ENCODE measurements at places on chromosomes 1 and 21. TPM values are rescaled to one million over a fixed set of nuclear protein-coding genes. Genes with fewer than 3 reads are reported as not detected.

Gene FAM3B
- total RNA-seq: not detected

Gene MR1
- 40.0 TPM for total RNA-seq

- no peak for DNase-seq
These were observed 493.6 kb upstream of the USP24 start for GRCh38 chr1:55708781-55709180.

Gene GPR25
- 0.91 TPM for total RNA-seq

DNA sequence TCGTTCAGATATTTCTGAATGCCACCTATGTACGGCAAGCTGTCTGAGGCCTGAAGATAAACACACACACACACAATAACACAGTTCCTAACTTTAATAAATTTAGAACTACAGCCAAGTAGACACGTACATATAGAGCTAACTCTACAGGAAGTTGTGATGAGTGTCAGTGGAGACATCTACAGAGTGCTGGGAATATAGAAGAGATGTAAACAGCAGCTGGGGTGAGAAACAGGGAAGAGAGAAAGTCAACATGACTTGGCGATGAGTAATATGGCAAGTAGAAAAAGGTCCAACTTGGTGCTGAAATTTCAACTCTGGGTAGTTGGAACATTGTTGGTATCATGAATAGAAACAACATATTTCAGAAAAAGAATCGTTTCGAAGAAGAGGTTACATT is 206.5 kb downstream of the ZP4 start:
- DNase-seq: no peak

Gene TOR1AIP1
- total RNA-seq: 68.3 TPM

- DNase-seq: no peak
These were observed 433 bp downstream of the TIMM17A start for GRCh38 chr1:201955729-201956143.

Gene PTAFR
- total RNA-seq: 1.1 TPM

DNA sequence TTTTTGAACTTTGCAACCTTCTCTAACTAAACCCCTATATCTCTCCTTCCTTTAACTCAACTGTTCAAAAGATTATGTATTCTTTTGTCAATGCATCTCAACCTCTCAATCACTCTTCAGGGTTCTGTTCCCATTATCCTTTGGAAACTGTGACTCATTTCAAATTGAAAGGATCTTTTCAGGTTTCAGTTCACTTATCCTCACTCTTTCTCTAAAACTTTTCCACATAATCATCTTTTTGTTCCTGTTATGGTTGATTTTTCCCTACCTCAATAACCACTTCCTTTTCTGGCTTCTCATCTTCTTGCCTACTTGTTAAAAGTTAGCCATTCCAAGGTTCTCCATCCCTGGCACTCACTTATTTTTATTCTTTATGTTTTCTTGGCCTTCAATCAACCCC is 56.2 kb upstream of the NUF2 start:
- DNase-seq: no peak

- DNase-seq: no peak
These were observed 44.5 kb downstream of the ARHGEF16 start for GRCh38 chr1:3498986-3499385.

- DNase-seq: no peak
These were observed 3.0 kb upstream of the TMCC2 start for GRCh38 chr1:205224736-205225135.

- no peak for DNase-seq
These were observed 13.8 kb upstream of the ZBTB18 start for GRCh38 chr1:244037252-244037651.

Gene POU3F1
- 0.83 TPM for total RNA-seq

- no peak for DNase-seq
These were observed 89.3 kb downstream of the PAX7 start for GRCh38 chr1:18719786-18720451.

- no peak for DNase-seq
These were observed 528.6 kb downstream of the LTN1 start for GRCh38 chr21:28464095-28464494.

Gene PTPRU
- total RNA-seq: 0.54 TPM

DNA sequence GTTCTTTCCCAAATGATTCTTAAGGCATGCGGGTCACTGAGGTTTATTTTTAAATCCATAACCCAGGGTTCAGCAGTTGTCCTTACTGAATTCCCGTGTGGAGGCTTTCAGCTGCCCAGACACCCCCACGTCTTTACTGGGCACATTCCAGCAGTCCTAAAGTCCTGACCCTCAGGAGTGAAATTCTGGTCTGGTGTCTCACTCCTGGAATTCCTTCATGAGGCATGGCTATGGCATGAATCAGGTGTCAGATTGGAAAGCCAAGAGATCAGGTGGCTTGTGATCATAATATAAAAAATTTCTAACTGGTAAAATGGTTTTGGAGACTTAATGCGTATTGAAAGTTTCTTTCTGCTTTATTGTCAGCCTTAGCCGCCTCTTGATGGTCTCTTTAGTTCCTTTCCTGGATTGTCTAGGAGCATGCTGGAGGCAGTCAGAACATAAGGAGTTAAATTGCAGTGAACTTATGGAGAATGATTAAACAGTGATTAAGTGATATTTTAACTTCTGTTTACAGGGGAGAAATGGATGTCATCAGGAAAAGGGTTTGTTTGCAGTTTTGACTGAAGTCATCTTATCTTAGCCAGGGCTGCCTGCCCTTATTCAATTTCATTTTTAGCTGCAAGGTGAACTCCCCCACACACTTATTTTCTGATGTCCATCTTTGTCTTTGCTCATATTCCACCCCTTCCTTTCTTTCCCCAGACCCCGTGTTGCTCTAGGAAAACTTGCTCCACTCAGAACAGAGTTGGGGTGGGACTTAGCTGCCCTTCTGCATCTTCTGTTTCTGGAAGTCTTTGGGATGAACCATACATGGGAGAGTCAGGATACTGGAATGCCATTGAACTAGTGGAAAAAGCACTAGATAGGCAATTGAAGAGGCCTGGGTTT is 25.7 kb upstream of the MACF1 start:
- no peak for DNase-seq

GRCh38 chr1:39757501-39757900 is 13.6 kb downstream of the OXCT2 start:
- DNase-seq: no peak

DNA sequence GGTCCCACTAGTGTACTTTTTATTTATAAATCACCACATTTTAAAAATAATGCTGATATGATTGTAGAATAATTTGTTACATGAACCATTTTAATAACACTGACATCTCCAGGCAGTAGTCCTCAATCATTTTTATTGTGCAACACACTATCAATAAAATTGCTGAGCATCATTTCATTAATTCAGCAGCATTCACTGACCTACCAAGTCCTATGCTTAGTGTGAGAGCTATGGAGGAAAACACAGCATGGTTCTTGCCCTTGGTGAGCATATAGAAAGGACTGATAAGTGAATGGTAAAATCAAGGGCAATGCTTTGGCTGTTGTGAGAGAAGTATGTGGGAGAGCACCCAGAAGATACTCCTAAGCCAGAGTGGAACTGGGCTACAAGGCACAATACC is 119.7 kb downstream of the KCNT2 start:
- no peak for DNase-seq

DNA sequence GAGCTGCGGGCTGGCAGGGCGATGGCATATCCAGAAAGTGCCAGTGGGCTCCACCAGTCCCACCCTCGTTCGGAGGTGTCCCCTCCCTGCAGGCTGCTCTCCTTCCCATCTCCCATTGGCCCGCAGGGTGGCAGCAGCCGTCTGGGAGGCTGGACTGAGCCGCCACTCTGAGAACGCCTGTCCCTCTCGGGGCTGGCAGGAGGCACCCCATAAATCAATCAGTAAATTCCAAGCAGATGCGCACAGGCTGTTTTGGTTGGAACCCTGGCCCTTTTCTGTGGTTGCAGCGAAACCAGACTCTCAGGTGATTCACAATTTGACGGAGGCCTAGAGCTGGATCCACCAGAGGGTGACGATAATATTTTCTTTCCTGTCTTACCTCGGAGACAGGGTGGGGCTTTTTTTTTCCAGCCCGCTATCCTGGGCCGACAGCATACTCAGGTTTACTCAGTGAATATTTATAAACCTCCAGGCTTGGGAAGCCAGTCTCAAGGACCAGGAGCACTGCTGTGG is 99.7 kb downstream of the GLIS1 start:
- peak; percentile 19 for DNase-seq

- no peak for DNase-seq
These were observed 26.8 kb upstream of the CADM3 start for GRCh38 chr1:159144571-159144970.

Gene CHODL
- 0.31 TPM for total RNA-seq

Gene ORC1
- 25.6 TPM for total RNA-seq

DNA sequence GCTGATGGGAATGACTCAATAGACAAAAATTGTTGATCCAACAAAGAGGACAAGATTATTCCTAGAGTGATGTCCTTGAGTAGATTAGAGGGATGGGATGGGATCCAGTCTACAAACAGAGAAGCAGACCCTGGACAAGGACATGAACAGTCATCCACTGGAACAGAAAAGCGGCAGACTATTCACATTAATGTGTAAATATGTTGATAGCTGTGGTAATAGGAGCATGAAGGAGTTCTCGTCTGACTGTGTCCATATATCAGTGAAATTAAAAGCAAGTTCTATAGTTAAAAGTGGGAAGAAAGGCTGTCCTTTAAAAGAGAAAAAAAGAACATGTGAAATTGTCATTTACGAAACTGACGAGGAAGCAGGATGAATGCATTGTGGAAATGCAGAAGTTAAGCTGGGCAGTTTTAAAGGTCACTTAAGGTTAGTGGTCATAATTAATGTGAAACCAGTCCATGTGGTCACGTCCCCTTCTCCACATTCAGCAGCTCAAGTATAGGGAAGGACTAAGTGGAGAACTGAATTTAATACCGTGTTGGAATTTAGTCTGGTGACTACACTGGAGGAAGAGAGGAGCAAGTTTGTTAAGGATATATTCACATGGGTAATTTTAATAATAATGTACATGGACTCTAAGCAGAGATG is 62.1 kb downstream of the PIK3R3 start:
- no peak for DNase-seq

GRCh38 chr1:63690966-63691700 is 82.7 kb upstream of the ROR1 start:
- no peak for DNase-seq

- DNase-seq: no peak
These were observed 10.1 kb downstream of the RBP7 start for GRCh38 chr1:10007169-10007568.

DNA sequence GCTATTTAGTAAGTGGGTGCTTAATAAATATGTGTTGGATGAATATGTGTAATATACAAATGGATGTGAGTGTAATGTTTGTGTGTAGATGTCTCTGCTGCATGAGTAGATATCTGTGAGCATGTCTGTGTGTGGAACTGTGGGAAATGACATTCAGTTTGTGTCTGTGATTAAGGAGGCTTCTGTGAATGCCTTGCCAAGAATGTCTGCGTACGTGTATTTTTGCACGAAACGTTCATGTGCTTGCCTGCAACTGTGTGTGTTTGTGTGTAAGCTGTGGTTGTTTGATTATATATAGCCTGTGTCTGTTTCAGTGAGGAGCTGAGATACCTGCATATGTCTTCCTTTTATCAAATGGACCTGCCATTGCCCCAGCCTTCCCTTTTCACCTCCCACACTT is 13.8 kb downstream of the DMBX1 start:
- no peak for DNase-seq

GRCh38 chr1:214377485-214377884 is 96.5 kb downstream of the SMYD2 start:
- DNase-seq: no peak

DNA sequence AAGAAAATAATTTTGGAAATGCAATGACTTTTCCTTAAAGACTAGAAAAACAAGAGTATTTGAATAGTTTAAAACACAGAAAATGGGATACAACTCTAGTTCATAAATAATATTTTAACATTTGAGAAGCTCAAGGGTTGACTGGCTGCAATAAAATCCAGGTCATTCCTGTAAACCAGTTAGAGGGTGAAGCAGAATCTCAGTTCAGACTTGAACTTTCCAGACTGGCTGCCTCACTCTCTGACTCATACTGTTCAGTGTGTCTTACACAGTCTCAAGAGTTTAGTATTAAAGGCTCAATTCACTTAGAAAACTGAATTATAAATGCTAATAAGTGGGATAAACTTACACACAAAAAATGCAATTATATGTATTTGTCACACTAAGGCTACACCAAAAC is 89.9 kb downstream of the RAVER2 start:
- no peak for DNase-seq

GRCh38 chr1:231931146-231931545 is 304.6 kb downstream of the DISC1 start:
- no peak for DNase-seq

DNA sequence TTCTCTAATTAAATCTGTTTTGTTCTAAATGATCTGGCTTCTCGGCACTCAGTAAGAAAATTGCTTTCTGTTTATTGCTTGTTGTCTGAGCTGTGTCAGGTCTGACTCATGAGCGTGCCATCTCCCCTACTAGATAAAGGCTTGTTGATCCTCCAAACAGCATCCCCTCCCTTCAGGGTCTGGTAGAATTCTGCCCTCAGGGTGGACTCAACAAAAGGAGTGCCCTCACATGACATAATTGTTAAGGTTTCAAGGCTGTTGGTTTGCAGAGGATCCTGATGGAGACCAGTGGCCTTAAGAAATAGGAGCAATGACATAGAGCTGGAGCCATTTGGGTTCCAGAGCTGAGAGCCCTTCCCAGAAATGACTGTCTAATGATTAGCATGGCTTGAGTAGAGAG is 36.0 kb upstream of the ATP2B4 start:
- DNase-seq: no peak

- no peak for DNase-seq
These were observed 1782.7 kb downstream of the PLA2G4A start for GRCh38 chr1:188611432-188611831.

DNA sequence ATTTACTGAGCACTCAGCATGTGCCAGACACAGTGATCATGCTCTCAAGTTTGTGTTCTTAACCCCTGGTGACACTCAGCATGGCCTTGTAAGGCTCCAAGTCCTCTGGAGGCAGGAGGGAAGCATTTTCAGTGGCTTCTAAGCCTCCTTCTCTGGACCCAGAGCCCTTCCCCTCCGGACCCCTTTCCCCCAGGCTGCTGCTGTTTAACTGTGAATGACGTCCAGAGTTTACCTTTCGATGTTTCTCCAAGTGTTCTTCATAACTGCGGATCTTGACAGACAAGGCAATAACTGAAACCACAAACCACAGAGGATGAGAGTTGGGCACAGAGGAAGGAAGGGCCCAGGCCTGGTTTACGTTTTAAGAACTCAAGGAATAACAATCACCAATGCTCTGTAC is 6.5 kb downstream of the MRPS15 start:
- DNase-seq: no peak

Gene PGLYRP4
- total RNA-seq: not detected

DNA sequence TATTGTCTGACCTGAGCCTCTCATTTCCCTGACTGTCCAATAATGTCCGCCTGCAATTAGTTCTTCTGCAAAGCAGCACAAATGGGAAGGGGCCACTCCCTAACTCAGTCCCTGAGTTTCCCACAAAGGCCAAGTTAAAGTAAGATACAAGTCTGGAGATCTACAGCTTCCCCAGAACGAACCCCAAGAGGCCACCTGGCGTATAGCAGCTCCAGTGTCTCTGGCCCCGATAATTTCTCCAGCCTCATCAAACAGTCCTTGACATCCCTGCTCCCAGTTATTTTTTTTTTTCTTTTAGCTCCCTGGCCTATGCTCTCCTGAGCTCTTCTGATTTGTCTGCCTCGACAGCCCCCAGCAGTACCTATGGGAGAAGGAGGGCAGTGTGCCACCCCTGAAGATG is 8.1 kb upstream of the ACKR1 start:
- no peak for DNase-seq

Gene S100A7
- total RNA-seq: not detected

Measured in activated naive CD8-positive, alpha-beta T cell treated with anti-CD3 and anti-CD28 coated beads, Interleukin-2, amount 10 ng/mL, durations not matched to agents 7 days and 5 days (primary cell).